ENCODE measurements at places on chromosomes 12 and 14.

GRCh38 chr12:1811281-1811947 is 9.0 kb upstream of the LRTM2 start:
- peak; percentile 38 for DNase-seq

DNA sequence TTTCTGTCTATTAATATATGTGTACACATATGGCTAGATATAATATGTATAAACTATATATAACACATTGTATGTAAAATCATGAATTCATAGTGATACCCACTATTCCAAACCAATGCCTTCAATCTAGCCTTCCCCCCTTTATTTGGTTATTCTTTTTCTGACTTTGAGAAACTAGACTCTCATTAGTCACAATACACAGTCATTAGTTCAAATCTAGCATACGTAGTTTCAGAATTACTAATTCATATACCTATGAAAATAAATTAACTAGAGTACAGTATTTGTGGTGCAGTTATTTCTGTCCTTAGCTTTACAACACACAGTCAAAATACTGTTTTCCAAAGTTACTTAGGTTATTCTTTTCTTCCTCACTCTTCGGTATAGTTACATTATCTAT is 268.2 kb downstream of the DPF3 start:
- DNase-seq = no peak

DNA sequence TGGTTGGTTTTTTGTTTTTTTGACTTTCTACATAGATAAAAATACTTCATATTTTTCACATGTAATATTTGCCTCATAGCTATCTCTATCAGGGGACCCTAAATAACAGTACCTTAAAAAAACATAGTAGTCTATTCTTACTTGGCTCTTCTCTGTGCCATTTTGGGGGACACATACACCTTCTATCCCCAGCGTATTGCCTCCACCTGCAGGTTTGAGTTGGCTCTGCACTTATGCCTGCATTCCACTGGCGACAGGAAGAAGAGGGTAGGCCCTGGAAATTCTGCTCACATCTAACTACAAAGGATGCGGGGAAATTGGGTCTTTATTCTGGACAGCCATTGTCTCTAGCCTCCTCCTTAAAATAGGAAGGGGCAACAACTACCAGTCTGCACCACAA is 13.8 kb upstream of the IFI27L2 start:
- DNase-seq = peak; percentile 15

- DNase-seq = no peak
Measured at GRCh38 chr12:6450869-6451347, 934 bp upstream of the TAPBPL start.

GRCh38 chr12:7162691-7163114 is 26.8 kb upstream of the PEX5 start:
- peak; percentile 21 for DNase-seq

DNA sequence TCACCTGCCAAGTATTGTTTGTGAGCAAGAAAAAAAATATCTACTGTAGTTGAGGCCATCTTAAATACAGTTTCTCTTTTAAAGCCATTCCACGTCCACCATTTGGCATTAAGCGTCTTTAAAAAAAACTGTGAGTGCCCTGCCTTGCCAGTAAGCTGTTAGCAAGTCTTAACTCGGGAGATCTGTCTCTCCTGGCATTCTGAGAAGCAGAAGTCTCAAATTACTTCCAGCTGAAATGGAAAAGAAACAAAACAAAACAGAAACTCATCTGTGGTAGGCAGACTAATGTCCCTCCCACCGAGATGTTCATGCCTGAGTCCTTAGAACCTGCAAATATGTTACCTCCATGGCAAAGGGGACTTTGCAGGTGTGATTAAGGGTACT is 126.2 kb downstream of the CRADD start:
- peak; percentile 57 for DNase-seq

DNA sequence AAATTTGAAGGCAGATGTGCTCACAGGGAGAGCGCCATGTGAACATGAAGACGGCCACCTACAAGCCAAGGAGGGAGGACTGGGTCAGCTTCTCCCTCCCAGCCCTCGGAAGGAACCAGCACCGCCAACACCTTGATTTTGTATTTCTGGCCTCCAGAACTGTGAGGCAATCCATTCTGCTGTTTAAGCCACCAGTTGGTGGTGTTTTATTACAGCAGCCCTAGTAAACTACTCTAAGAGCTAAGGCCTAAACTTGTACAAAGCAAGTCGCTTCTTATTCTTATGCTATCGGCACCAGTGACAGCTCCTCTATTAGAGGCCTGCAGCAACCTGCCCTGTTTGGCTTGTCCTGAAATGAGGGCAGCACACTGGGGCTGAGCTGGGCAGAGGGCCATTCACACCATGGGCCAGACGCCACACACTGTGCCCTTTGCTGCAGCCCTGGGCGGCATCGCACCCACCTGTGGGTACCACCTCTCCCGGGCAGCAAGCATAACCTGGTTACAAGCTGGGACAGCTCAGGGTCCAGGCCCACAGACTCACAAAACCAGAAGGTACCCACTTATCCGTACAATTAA is 62.7 kb downstream of the NOS1 start:
- DNase-seq = no peak

DNA sequence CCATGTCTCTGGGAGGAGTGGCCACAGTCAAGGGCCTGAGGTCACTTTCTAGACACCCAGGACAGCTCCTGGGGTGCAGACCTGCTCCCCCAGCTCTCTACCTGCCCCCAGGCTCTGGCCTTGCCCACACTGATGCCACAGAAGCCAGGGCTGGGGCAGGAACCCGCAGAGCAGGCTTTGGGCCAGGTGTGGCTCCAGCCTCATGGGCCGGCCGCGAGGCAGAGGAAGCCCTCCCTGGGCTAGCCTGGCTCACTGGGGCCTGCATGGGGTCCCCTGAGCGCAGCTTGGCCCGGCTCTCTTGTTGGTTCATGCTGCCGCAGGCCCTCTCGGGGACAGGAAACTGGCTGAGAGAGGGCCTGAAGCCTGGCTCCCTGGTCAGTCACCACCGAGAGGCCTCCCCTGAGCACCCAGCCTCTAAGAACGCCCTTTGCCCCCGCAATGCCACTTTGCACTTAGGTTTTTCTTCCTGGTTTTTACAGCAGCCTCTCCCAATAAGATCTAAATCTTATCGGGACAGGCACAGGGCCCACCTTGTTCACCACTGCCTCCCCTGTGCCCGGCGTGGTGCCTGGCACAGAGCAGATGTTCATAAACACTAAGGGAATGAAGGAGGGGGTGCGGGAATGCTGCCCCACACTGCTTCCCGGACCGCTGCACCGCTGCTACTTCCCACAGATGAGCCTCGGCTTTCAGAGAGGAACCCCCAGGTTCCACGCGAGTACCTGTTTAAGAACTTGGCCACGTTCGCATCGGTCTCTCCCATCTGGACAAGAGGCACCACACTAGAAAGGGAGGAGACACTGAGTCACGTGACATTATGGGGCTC is 14.7 kb downstream of the MMAB start:
- DNase-seq = no peak

DNA sequence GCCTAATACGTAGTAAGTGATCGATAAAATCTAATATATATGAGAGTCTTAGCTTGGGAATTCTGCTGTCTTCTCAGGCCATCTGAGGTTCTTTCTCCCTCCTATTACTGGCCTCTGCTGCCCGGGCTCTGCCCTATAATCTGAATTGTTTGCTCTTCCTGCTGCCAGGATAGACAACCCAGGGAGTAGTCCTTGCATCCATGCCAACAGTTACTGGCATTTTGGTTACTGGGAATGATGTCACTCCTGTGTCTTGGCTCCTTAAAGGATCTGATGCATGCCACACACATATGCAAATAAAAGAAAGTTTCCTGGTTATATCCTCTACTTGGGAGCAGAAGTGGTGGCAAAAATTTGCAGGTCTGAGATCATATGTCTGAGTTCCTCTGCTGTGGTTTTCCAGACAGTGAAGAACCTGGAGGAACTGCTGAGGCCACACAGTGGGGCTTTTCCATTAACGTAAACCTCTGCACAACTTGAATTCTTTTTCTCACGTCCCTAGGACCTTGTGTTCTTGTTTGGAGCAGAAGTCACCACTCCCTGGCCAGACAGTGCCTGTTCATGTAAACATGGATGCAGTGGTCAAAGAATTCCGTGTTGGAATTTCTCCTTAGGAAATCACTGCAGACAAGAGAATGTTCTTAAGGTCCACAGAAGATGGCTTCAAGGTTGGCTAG is 320.6 kb upstream of the TBX3 start:
- no peak for DNase-seq

- DNase-seq = peak; percentile 72
Measured at GRCh38 chr14:79186523-79186922, 1016.4 kb downstream of the NRXN3 start.

- DNase-seq = no peak
Measured at GRCh38 chr12:62192903-62193250, 67.3 kb upstream of the USP15 start.

DNA sequence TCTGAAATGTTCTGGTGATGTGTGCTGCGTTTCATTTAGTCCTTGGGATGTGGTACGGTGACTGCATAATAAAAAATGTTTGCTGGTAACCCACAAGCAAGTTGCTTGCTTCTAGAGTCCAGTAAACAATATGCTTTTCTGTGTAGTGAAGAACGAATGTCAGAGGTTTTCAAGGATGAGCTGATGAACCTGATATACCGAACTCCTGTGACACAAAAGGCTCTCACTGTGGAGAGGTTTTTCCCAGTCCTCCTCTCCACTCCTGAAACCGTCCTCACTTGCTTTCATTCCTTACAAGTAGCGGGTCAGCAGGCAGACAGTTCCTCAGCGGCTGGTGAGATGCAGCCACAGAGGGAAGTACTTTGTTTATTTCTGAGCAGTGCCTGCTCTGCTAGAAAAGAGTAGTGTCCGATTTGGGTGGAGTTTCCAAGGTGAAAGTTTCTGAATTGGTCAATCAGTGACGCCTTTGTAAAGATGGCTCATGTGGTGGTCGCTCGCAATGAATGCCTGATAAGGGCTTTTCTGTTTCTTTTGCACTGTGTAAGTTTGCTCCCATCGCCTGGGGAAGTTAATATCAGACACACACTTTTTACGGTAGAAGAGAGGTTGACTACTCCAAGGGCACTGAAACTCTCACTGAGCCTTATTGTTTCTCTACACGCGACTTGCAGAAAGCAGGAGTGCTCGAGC is 3.0 kb downstream of the ETV6 start:
- peak; percentile 62 for DNase-seq

DNA sequence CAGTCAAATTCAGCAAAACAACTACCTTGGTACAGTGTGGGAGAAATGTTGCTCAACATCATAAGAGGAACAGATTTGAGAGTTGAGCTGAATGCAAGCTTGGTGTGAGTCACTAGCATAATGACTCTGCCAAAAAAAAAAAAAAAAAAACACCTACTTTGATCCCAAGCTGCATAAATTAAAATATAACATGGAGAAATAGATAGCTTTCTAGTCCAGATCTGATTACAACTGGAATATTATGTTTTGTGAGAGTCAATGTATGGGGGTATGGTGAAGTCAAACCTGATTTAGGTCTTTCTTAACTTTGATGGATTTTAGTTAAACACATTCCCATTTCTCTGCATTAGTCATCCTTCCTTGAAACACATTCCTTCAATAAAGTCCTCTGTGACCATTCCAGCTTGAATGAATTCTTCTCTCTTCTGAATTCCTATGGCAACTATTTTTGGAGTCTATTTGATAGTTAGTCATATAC is 188.1 kb downstream of the SLC5A8 start:
- peak; percentile 86 for DNase-seq

DNA sequence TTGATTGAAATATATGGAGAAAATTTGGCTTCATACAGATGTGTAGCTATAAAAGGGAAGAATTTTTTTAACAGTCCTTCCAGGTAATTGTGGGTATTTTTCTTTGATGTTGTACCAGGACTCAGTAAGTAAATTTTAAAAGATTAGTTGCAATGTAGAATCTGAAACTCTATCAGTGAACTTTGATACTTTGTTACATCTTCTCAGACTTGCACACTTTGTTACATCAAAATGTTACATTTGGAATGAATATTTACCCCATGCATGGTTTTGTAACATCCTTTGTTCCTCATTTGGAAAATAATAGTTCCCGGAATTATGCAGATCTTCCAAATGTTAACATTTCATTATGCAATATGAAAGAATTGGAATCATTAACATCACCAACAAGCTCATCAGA is 13.8 kb downstream of the MTHFD1 start:
- DNase-seq = no peak

DNA sequence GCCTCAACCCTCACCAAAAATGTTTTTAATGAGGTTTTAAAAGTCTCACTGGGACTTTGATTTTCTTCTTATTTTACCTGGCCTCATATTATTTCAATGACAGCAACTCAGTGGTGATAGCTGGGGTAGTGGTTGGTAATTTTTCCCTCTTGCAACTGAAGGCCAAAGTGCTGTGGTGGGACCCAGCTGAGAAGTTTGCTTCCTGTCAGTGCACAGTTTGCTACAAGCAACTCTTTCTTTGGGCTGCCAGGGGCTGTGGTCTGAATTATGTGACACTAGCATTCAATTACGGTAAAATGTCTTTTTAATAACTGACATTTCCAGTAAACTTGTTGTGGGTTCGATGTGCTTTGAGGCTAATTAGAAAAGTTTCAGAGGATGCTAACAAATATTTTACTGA is 65.3 kb downstream of the IFNG start:
- DNase-seq = no peak

DNA sequence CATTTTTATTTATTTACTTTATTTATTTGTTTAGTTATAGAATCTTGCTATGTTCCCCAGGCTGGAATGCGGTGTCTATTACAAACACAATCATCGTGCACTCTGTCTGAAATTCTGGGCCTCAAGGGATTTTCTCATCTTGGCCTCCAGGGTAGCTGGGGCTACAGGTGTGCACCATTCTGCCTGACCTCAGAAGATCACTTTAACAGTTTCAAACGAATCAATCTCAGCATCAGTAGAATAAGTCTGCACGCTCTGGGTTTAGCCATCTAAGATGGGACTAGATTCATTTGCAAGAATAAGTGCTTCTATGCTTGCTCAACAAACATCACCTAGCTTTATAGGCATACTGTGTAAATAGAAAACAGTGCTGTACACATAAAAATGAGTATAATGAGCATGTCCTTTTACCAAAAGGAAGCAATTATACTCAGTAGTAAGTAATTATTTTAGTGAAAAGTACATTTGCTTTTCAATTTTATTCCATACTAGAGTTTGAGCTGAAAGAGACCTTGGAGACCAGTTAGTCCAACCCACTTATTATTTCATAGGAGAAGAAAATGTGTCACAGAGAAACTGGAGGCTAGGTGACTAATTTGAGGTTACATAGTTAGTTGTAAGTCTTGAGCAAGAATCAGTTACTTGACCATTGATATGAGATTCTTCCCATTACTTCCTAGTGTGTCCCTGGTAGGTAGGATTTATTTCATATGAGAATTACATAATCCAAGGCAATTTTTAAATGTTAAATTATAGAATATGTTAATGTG is 456.5 kb upstream of the LMO3 start:
- DNase-seq = no peak

All from EL (cell line).